Activated T-cell treated with anti-CD3 and anti-CD28 coated beads, Interleukin-2, amount 50 U/mL, for 72 hours (primary cell): ENCODE measurements at places on chromosomes 5 and 9.

DNA sequence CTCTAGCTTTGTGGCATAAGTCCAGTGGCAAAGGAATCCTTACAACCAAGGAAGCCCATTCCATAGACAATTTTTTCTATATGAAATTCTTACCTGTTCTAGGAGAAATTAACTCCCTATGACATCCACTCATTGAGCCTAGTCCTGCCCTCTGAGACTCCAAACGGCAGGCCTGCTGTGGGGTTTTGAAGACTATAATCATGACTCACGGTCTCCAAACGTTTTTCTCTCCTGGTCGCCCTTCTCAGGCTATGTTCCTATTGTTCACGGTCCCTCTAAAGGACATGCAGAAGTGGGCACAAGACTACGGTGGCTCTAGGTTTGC, 611 bp downstream of the EXOSC3 start:
- DNase-seq, result no peak

DNA sequence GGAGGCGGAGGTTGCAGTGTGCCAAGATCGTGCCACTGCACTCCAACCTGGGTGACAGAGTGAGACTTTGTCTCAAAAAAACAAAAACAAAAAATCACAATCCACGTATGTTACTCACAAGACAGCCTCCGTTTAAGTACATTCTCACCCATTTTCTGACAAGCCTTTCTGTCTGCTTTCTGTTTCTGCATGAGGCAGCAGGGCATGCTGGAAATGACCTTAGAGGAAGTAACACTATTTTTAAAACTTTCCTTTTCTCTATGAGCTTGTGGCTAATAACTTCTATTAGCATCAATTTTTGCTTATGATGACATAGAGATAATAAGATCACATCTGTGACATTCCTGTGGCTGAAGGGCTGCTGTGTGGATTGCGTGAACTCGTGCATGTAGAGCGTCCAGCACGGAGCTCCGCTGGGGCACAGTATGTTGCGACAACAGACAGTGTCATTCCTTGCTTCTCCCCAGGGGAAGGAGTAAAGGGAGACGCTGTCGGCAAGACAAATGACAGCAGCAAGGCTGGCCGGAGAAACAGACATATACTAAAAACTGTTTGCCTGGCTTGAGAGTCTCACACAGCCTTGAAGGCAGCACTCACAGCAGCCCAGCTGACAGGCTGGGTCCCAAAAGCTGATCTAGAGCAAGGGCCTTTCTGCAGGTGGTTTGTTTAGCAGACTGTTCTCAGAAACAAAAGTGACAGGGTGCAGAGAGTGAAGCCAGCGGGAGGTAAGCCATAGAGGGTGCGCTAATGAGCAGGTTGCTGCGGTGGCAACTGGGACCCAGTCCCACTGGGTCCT, 1.6 kb downstream of the BTNL3 start:
- no peak for DNase-seq

DNA sequence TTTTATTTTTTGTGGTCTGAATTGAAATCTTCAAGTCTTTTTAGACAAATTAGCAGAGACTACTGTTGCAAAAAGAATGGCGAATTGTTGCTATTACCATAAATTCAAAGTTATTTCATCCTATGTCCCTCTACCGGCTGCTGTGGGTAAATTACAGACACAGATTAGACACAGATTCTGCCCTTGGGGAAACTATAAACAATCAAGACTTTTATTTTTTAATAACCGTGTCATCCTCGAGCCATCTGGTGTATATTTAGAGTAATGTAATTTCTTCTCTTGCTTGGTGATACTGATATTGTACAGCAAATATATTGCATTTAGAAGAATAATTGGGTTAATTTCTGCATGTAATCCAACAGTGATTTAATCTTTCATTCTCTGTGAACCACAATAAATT, 228.0 kb upstream of the ADAMTSL1 start:
- DNase-seq, result no peak

DNA sequence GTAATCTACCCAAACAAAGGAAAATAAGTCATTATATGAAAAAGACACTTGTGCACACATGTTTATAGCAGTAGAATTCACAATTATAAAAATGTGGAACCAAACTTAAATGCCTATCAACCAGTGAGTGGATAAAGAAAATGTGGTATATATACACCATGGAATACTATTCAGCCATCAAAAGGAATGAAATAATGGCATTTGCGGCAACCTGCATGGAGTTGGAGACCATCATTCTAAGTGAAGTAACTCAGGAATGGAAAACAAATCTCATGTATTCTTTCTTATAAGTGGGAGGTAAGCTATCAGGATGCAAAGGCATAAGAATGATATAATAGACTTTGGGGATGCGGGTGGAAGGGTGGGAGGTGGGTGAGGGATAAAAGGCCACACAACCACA, 34.6 kb downstream of the SLC12A2 start:
- DNase-seq, result no peak
